Type B pancreatic cell (in vitro differentiated cells): ENCODE measurements at places on chromosomes 6 and 20.
A peak's percentile ranks its signal among the peaks of the same experiment; 100 is the strongest.

DNA sequence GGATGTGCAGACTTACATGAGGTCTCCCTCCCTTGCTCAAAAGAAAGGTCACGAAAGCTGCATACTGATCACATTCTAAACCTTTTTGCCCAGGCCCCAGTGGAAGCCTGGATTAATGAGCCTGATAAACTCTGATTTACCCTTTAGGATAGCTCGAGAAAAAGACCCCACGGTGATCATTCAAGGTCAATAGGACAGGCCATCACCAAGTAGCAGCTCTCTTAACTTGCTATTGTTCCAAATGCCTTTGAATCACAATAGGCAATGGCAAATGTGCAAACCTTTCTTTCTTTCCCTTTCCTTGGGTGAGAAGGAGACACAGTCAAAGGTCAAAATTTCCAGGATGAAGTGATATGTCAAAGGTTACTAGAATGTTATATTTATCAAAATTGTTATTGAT, 327.3 kb downstream of the HDGFL1 start:
- H3K4me3 ChIP-seq = no peak overlapping the region
- H3K36me3 ChIP-seq = no peaks in the 10 kb centered on the region
- no peaks in the 10 kb centered on the region for H3K4me1 ChIP-seq
- DNase-seq = no peak
- no peak overlapping the region for H3K27ac ChIP-seq

GRCh38 chr6:8335896-8336295, 99.4 kb downstream of the SLC35B3 start:
- H3K27ac ChIP-seq = no peak overlapping the region
- H3K27me3 ChIP-seq = no peaks in the 10 kb centered on the region
- H3K4me1 ChIP-seq = peaks cover 3% of the 10 kb centered on the region
- no peaks in the 10 kb centered on the region for H3K36me3 ChIP-seq

GRCh38 chr6:17015144-17015543, 86.7 kb upstream of the STMND1 start:
- no peak for DNase-seq
- no peaks in the 10 kb centered on the region for H3K36me3 ChIP-seq
- no peaks in the 10 kb centered on the region for H3K27me3 ChIP-seq
- H3K4me3 ChIP-seq = peak overlapping the region; percentile 10

GRCh38 chr20:38173237-38174156, 8.4 kb upstream of the TGM2 start:
- H3K4me1 ChIP-seq = peaks cover 57% of the 10 kb centered on the region
- no peak for DNase-seq
- H3K4me3 ChIP-seq = no peak overlapping the region

- no peaks in the 10 kb centered on the region for H3K4me1 ChIP-seq
- peaks cover 3% of the 10 kb centered on the region for H3K27me3 ChIP-seq
- no peak for DNase-seq
- H3K36me3 ChIP-seq = no peaks in the 10 kb centered on the region
These were observed 56.4 kb downstream of the NRN1 start for GRCh38 chr6:5950361-5950785.

DNA sequence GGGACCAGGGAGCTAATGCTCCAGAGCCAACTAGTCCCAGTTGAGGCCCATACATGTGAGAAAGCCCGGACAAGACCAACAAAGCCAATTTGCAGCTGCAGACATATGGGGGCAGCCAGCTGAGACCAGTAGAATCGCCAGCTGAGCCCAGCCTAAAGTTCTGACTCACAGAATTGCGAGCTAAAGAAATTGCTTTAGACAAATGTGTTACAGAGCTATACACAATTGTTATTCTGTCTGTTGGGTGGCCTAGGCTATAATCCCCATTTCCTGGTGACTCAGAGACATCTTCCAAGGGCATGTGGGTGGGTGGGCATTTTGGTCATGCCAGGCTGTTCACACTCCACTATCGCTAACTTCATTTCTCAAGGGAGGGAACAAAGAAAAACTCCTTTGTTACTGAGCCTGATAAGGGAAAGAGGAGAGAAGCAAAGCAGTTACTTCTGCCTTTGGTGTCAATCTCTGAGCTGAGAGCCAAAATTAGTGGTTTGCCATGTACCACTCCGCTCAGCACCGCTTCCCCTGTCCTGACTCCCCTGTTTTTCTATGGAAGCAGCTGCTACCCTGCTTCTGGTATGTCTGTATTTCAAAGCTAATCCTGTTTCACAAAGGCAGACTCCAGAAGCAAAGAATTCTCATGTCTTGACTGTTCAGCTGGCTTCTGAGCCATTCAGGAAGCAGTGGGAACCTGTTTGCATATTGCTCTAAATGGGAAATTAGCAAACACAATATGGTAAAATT, 26.1 kb downstream of the SCP2D1 start:
- H3K27me3 ChIP-seq = peaks cover 6% of the 10 kb centered on the region
- H3K4me1 ChIP-seq = no peaks in the 10 kb centered on the region
- H3K27ac ChIP-seq = no peak overlapping the region

DNA sequence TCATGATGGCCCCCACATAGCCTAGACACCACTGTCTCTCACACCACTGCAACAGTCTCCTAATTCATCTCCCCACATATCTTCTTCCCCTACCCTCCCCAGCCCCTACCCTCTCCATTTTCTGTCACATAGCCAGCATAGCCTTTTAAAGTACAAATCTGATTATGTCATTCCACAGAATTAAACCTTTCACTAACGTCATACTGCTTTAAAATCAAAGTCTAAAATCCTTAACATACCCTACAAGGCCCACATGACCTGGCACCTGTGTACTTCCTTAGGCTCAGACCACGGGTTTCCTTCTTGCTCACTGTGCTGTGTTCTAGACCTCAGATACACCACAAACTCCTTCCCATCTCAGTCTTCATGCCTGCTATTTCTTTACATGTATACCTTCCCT, 5.9 kb downstream of the OSTM1 start:
- H3K27me3 ChIP-seq = no peaks in the 10 kb centered on the region
- no peak for DNase-seq
- H3K4me3 ChIP-seq = no peak overlapping the region
- no peak overlapping the region for H3K27ac ChIP-seq

DNA sequence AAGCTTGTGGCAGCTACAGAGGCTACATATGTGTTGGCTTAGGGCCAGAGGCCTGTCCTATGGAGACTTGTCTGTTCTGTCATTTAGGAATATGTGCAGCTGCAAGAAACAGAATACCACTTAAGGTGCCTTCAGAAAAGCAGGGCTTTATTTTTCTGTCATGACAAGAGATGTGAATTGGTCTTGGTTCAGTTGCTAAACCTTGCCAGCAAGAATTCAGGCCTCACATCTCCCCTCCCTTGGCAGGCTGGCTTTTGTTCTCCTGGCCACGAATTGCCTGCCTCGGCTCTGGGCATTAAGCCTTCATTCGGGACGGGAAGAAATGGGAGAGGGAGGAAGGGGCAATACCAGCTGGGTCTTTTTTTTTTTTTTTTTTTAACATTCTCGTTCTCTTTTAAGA, 82.4 kb upstream of the TGM3 start:
- DNase-seq = no peak
- no peaks in the 10 kb centered on the region for H3K36me3 ChIP-seq
- H3K27ac ChIP-seq = no peak overlapping the region
- no peaks in the 10 kb centered on the region for H3K4me1 ChIP-seq
- H3K27me3 ChIP-seq = peaks cover 22% of the 10 kb centered on the region
- no peak overlapping the region for H3K4me3 ChIP-seq

DNA sequence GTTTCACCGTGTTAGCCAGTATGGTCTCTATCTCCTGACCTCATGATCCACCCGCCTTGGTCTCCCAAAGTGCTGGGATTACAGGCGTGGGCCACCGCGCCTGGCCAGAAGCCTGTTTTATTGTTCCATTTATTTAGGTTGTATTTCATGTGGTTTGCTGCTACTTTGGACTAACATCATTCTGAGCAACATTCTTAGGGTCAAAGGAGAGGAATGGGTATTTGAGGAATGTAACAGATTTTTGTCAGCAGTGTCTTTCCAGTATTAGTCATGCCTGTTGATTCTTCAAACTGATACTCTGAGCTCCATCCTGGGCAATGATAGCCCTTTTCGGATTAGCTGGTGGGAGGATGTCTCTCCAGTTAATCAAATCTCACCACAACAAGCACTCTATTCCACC, 213.0 kb upstream of the CITED2 start:
- no peak for DNase-seq
- peaks cover 42% of the 10 kb centered on the region for H3K4me1 ChIP-seq
- no peaks in the 10 kb centered on the region for H3K27me3 ChIP-seq
- peaks cover 4% of the 10 kb centered on the region for H3K36me3 ChIP-seq
- H3K27ac ChIP-seq = peak overlapping the region; percentile 60
- peak overlapping the region; percentile 19 for H3K4me3 ChIP-seq

DNA sequence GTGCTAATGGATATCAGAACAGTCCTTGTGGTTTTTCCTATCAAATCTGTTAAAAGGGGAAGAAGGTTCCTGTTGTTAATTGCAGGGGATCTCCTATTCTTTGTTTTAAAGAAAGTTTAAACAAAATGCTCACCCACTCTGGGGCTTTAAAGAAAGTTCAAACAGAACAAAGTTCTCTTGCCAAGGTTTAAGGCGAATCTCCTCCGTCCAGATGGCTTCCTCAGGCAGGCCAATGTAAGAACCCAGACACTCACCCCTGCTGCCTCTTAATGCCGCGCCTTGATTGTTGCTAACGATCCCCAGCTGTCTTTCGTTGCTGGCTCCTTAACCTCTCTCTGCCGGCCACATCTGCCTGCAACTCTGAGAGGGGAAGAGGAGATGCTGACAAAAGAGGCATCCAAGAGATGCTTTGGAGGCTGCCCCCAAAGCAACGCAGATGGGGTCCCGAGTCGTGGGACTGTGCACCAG, 235.0 kb upstream of the PRDM1 start:
- peaks cover under 1% of the 10 kb centered on the region for H3K36me3 ChIP-seq
- H3K27ac ChIP-seq = no peak overlapping the region
- peaks cover 20% of the 10 kb centered on the region for H3K4me1 ChIP-seq
- H3K4me3 ChIP-seq = no peak overlapping the region

DNA sequence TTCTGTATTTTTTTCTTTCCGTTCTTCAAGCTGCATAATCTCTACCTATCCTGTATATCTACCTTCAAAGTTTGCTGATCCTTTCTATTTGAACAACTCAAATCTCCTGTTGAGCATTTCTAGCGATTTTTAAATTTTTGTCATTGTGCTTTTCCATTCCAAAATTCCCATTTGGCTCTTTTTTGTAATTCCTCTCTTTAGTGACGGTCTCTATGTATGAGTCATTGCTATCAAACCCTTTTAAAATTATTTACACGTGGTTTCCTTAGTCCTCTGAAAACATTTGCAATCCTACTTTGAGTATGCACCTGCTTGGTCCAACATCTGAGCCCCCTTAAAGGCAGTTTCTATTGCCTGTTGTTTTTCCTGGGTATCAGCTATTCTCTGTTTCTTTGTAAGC, 100.5 kb upstream of the FOXC1 start:
- peaks cover 8% of the 10 kb centered on the region for H3K27me3 ChIP-seq
- DNase-seq = no peak
- no peaks in the 10 kb centered on the region for H3K36me3 ChIP-seq
- no peak overlapping the region for H3K27ac ChIP-seq
- H3K4me3 ChIP-seq = no peak overlapping the region
- H3K4me1 ChIP-seq = peaks cover 21% of the 10 kb centered on the region

- H3K27me3 ChIP-seq = peaks cover 24% of the 10 kb centered on the region
- H3K27ac ChIP-seq = no peak overlapping the region
- no peaks in the 10 kb centered on the region for H3K36me3 ChIP-seq
- no peak overlapping the region for H3K4me3 ChIP-seq
These were observed 26.1 kb downstream of the NPEPL1 start for GRCh38 chr20:58718729-58719128.

GRCh38 chr20:33919653-33920052, 74.1 kb upstream of the RALY start:
- peaks cover under 1% of the 10 kb centered on the region for H3K4me1 ChIP-seq
- no peak for DNase-seq
- H3K27ac ChIP-seq = no peak overlapping the region
- H3K27me3 ChIP-seq = peaks cover 3% of the 10 kb centered on the region
- H3K4me3 ChIP-seq = no peak overlapping the region

- no peak for DNase-seq
These were observed 30.3 kb downstream of the SAMD5 start for GRCh38 chr6:147538821-147539220.
